ENCODE measurements at places on chromosomes 16 and 17. TPM values are rescaled to one million over a fixed set of nuclear protein-coding genes. Genes with fewer than 3 reads are reported as not detected.

DNA sequence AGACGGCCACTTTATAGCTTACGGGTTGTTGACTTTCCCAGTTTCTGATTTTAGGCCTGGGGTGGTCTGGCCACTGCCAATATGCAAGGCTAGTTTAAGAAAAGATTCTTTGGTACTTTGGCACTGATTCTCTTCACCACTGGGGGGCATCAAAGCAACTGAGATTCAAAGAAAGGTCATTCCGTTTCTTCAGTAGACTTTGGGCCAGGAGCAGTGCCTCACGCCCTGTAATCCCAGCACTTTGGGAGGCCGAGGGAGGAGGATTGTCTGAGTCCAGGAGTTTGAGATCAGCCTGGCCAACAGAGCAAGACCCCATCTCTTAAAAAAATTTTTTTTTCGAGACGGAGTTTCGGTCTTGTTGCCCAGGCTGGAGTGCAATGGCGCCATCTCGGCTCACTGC is 53.0 kb downstream of the RPA1 start:
- H3K27me3 ChIP-seq: no peaks in the 10 kb centered on the region
- H3K4me3 ChIP-seq: no peak overlapping the region
- peaks cover 43% of the 10 kb centered on the region for H3K36me3 ChIP-seq
- no peaks in the 10 kb centered on the region for H3K4me1 ChIP-seq

The COPZ2 gene
- 11.7 TPM for total RNA-seq

- no peak overlapping the region for H3K27ac ChIP-seq
- no peaks in the 10 kb centered on the region for H3K27me3 ChIP-seq
- H3K36me3 ChIP-seq: no peaks in the 10 kb centered on the region
- H3K4me1 ChIP-seq: no peaks in the 10 kb centered on the region
- no peak overlapping the region for H3K4me3 ChIP-seq
Measured at GRCh38 chr16:84071121-84071520, 28.5 kb upstream of the SLC38A8 start.

GRCh38 chr17:59427996-59428395 is 96.5 kb downstream of the YPEL2 start:
- peaks cover 37% of the 10 kb centered on the region for H3K4me1 ChIP-seq
- DNase-seq: no peak
- H3K36me3 ChIP-seq: peaks cover 8% of the 10 kb centered on the region

The RND2 gene
- not detected for total RNA-seq

DNA sequence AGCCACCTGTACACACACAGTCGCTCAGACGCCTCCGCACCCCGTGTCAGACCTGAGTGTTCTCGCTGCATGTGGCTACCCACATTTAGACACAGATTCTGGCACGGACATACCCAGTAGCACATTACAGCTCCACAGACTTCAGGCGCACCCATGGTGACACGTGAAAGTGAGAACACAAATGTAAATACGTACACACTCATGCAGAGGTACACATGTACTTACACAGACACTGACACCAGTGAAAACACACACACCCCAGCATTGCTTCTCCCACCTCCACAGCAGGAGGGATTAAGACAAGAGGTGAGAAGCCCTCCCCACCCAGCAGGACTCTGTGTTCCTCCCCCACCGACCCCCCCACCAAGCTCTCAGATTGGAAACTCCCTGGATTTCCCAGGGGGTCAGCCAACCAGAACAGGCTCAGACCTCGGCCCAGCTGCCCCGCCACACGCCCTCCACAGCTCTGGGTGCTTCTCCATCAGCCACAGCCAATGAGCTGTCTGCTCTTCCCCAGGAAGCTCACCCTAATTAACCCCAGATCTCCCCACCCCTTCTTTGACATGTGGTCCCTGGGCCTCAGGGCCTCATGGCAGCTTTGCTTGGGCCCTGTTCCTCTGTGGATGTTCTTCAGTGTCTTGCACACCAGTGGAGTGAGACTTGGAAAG is 5.3 kb upstream of the FOXN1 start:
- no peaks in the 10 kb centered on the region for H3K36me3 ChIP-seq
- H3K27me3 ChIP-seq: no peaks in the 10 kb centered on the region
- no peak overlapping the region for H3K4me3 ChIP-seq
- no peak for DNase-seq
- H3K4me1 ChIP-seq: no peaks in the 10 kb centered on the region
